ENCODE measurements at places on chromosomes 5 and 9. TPM values are rescaled to one million over a fixed set of nuclear protein-coding genes. Genes with fewer than 3 reads are reported as not detected.
A peak's percentile ranks its signal among the peaks of the same experiment; 100 is the strongest.

Gene BTNL8
- not detected for total RNA-seq

Gene ZNF454
- 0.18 TPM for total RNA-seq

Gene THOC3
- 19.0 TPM for total RNA-seq

Gene CHSY3
- total RNA-seq, result 2.9 TPM

Gene FBLL1
- total RNA-seq, result not detected

Gene ORM2
- total RNA-seq, result not detected

Gene PCDHA6
- total RNA-seq, result 1.3 TPM

- peak; percentile 20 for DNase-seq
Measured at GRCh38 chr5:139243425-139243970, 45.3 kb upstream of the SIL1 start.

GRCh38 chr9:15377625-15378540, 44.8 kb upstream of the SNAPC3 start:
- DNase-seq, result peak; percentile 32

DNA sequence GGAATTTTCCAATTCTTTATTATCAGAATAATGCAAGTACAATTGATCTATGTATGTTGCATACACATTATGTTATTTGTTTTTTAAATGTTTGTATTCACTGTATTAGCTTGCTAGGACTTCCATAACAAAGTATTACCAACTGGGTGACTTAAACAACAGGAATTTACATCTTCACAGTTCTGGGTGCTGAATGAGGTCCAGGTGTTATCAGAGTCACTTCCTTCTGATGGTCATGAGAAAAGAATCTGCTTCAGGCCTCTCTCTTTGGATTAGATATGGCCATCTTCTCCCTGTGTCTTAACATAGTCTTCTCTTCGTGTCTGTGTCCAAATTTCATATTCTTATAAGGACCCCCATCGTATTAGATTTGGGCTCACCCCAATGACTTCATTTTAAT, 229.1 kb upstream of the TRPC7 start:
- DNase-seq, result no peak

DNA sequence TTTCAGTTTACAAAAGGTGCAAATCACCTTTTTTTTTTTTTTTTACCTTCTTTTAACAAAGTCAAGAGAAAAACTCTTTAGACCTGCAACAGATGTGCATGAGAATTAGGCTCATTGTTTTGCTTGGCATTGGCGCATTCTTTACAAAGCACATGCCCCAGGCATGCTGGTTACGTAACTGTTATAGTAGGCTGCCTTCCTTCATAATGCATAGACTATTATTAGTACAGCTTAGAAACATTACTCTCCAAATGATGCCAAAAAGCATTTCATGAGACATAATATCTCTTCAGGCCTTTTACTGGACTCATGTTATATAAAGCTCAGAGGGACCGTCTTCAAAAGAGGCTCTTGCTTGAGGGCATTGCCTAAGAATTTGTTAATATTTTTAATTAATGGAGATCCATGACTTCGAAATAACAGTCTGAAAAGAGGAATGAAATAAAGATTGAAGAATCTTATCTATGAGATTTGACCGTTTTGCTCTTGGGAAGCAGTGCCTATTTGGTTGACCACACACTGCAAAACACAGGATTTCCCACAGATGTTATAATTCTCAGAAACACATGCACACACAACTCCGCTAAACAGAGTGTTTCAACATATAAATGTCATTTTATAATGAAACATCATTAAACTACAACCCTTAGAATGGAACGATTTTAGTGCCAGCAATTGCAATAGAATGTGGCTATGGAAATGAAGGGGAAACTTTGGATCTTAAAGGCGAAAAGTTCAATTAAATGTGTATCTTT, 478.7 kb downstream of the PRR16 start:
- peak; percentile 31 for DNase-seq

DNA sequence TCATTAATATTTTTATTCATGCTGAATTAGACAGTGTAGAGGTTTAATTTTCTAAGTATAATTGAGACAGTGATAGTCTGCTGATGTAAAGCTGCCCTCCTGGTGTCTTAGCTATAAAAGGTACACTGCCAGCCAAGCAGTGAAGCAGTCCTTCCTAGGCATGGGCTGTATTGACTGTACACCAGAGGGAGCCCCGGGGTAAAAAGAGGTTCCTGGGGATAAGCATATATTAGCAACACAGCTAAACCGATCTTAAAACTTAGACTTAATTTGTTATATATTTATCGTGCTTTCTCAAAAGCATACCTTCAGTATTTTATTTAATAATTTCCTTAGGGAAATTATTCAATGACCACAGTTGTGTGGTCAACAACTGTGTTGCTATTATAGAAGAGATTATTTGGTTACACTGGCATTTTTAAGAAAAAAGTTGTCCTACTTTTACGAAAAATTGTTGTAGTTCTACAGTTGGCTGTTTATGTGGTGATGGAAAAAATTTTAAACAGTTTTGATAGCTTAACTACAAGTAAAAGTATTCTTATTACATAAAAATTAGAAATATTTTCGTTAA, 68.8 kb downstream of the ELL2 start:
- peak; percentile 51 for DNase-seq

DNA sequence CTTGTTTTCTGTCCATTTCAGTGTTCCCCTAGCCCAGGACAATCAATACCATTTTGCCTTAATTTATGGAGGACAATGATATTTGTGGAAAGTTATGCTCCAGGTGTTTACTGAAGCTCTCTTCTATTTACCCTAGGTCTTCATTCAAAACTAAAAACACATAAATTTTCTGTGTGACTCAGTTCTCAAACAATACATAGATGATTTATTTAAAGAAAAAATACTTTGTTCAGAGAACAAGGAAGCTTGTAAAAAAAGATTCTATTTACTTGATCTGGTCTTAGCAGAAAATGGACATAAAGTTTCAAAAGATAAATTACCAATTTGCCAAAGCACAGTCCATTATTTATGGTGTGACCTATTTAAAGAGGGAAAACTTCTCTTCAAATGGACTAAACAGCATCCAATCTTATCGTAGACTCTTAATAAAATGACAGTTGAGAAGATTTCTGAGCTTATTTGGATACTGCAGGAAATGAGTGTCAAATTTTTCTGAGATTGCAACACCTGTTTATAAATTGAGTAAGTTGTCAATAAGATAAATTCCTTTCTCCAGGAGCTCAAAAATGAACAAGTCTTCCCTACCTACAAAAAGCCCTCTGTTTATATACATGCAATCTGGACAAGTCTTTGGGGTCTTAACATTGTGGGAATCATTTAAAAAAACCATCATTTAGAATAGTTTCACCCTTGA, 627.2 kb downstream of the PSAT1 start:
- no peak for DNase-seq

DNA sequence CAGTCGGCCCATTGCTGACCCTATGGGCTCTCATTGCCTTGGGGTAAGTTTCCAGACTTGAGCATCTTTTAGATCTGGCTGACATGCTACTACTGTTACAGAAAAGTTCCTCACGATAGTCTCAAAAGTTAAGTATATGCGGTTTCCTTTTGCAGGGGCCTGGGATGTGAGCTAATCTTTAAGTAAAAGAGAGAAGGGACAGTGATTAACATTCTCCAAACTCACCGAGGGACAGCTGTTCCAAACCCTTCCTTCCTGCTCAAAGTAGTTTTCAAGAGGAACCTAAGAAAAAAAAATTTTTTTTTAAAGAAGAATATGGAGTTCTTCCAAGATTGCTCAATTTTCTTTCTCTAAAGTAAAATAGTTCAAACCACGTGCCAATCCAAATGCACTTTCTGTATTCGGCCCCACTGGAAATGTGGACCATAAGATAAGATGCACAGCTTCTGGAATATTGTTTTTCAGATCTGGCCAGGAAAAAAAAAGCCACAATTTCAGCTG, 168.0 kb upstream of the SPRY4 start:
- DNase-seq, result peak; percentile 87

- DNase-seq, result no peak
Measured at GRCh38 chr5:153594785-153595184, 104.3 kb downstream of the GRIA1 start.

DNA sequence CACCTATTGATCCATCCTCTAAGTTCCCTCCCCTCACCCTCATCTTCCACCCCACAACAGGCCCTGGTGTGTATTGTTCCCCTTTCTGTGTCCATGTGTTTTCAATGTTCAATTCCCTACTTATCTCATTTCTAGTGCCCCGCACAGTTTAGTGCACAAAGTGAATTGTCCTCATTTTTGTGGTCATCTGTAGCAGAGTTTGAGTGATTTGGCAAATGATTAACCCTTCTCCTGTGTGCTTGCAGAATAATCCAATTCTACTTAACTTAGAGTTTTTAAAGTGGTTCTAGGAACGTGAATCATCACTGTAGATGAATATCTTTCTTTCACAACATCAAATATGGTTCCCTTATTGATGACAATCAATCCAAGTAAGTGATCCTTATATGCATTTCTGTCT, 6.3 kb upstream of the HAPLN1 start:
- DNase-seq, result peak; percentile 32

- no peak for DNase-seq
Measured at GRCh38 chr5:14266171-14266570, 123.0 kb downstream of the TRIO start.

DNA sequence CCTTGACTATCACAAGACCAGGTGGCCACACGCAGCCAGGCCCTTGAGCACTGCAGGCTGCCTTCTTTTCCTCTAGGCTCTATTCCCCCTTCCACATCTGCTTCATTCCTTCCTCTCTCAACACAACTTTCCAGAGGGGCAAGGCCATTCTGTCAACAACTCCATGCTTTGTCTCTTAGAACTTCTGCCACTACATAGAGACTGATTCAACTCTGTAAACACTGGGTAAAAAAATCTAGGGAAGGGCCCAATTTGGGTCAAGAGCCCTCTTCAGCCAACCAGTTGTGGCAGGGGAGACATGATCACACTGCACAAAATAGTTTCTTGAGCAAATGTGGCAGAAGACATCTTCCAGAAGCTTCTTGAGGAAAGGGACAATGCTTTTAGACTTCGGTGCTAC, 55.6 kb downstream of the ATPSCKMT start:
- no peak for DNase-seq

- peak; percentile 91 for DNase-seq
Measured at GRCh38 chr5:68086857-68087256, 128.7 kb upstream of the PIK3R1 start.

GRCh38 chr5:103111468-103111867, 8.5 kb downstream of the GIN1 start:
- no peak for DNase-seq

DNA sequence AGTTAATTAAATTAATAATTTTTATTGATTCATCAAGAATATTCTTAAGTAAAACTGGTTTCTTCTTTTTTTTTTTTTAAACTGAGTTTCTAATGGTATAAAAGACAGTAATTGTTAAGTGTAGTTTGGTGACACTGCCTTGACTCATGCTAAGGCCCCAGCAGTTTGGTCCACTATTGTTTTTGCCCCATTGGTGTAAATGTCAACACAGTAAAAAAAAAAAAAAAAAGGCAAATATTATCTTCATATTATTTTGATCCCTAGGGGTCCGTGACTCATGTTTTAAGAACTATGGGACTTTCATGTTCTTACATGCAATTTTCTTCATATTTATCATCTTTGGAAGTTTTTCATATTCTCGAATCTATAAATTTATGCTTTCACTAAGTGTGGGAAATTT, 29.2 kb upstream of the JAK2 start:
- peak; percentile 71 for DNase-seq

GRCh38 chr5:125409234-125409860, 662.9 kb upstream of the ZNF608 start:
- no peak for DNase-seq

Data from fibroblast of the aortic adventitia (primary cell).